ENCODE measurements at places on chromosomes 2 and 18.
A peak's percentile ranks its signal among the peaks of the same experiment; 100 is the strongest.

- H3K4me3 ChIP-seq: no peak overlapping the region
- peak overlapping the region; percentile 92 for H3K27ac ChIP-seq
- peaks cover 53% of the 10 kb centered on the region for H3K36me3 ChIP-seq
- DNase-seq: peak; percentile 76
- H3K27me3 ChIP-seq: no peaks in the 10 kb centered on the region
- H3K4me1 ChIP-seq: peaks cover 30% of the 10 kb centered on the region
Observed at GRCh38 chr2:9378433-9379390, 44.6 kb downstream of the ITGB1BP1 start.

- H3K4me3 ChIP-seq: no peak overlapping the region
- H3K27me3 ChIP-seq: no peaks in the 10 kb centered on the region
- peak; percentile 31 for DNase-seq
- no peaks in the 10 kb centered on the region for H3K36me3 ChIP-seq
- no peaks in the 10 kb centered on the region for H3K4me1 ChIP-seq
Observed at GRCh38 chr18:76932026-76932819, 109.9 kb downstream of the ZNF236 start.

GRCh38 chr2:233928594-233929351 is 11.6 kb downstream of the TRPM8 start:
- no peaks in the 10 kb centered on the region for H3K27me3 ChIP-seq
- H3K4me3 ChIP-seq: no peak overlapping the region
- no peaks in the 10 kb centered on the region for H3K4me1 ChIP-seq
- DNase-seq: no peak
- H3K27ac ChIP-seq: no peak overlapping the region
- no peaks in the 10 kb centered on the region for H3K36me3 ChIP-seq

- no peak overlapping the region for H3K27ac ChIP-seq
- H3K4me3 ChIP-seq: no peak overlapping the region
- H3K4me1 ChIP-seq: peaks cover 11% of the 10 kb centered on the region
- no peaks in the 10 kb centered on the region for H3K27me3 ChIP-seq
- H3K36me3 ChIP-seq: no peaks in the 10 kb centered on the region
Observed at GRCh38 chr18:44693030-44693784, 12.5 kb downstream of the SETBP1 start.

DNA sequence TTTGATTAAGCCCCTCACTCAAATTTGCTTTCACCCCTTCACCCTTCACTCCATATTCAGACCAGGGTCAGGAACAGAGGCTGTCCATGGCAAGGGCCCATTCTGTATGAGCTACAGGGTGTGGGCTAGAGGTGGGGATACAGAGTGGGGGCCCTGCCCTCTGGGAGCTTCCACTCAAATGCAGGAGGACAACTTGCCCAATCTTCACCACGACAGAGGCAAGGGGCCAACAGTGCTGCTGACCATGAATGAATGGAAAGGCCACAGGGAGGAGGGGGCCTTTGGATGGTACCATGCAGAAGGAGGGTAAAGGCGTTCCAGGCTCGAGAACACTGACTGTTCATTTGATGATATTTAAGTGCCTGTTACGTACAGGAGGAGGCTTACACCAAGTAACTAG is 22.8 kb downstream of the ADRA2B start:
- no peak for DNase-seq
- no peaks in the 10 kb centered on the region for H3K36me3 ChIP-seq
- H3K27ac ChIP-seq: no peak overlapping the region
- H3K4me1 ChIP-seq: no peaks in the 10 kb centered on the region
- H3K4me3 ChIP-seq: no peak overlapping the region
